ENCODE measurements at places on chromosomes 11 and 22.
A peak's percentile ranks its signal among the peaks of the same experiment; 100 is the strongest.

- no peak for DNase-seq
Observed at GRCh38 chr11:93481279-93481678, 61.9 kb downstream of the SMCO4 start.

- peak; percentile 62 for DNase-seq
Observed at GRCh38 chr22:41256254-41257253, 15.8 kb upstream of the CHADL start.

DNA sequence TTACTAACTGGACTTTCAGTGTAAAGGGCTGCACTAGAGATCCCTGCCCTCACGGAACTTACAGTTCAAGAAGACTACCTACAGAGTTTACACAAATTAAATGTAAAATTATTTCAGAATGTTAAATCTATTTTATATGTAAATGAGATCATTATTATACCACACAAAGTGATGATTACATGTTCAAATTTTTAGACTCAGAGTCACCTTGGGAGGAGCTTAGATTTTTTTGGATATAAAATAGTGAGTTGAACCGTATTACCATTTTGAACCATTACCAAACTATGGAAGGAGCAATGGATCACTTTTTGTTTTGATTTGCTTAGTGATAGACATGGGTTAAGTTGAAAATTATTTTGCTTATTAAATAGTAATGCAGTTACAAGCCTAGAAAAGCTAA lies 1.6 kb downstream of the IPO7 start:
- no peak for DNase-seq

DNA sequence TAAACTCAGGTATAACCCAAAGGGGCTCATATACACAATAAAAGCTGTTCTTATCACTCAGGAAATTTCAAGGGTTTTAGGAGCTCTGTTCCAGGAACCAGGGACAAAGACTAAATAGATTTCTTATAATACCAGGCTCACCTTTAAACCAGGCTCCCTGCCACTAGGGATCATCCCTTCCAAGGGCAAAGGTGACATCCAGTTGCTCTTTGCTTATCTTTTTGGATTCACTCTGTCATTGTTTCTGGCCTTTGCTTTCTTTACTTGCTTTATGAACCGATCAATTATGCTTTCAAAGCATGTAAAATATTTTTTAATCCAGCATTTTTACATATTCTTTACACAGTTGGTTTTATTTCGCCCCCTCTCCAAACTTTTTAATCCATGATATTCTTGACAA lies 321.7 kb upstream of the SYN3 start:
- DNase-seq = no peak

DNA sequence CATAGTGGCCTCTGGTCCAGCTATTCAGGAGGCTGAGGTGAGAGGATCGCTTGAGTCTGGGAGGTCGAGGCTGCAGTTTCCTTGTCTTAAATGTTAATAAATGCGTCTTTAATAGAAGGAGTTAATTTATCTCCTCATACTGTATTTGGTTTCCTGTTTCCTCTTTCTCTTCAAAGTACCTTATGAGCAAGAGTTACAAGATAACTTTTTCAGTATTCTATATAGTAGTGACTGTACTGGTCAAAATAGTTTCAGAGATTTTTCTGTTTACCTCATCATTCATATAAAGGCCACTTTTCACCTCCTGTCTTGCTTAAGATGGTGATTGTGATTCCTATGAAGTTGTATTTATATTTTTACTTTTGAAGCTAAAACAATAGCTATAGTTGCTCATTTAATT lies 50.9 kb downstream of the MCAM start:
- DNase-seq = no peak

DNA sequence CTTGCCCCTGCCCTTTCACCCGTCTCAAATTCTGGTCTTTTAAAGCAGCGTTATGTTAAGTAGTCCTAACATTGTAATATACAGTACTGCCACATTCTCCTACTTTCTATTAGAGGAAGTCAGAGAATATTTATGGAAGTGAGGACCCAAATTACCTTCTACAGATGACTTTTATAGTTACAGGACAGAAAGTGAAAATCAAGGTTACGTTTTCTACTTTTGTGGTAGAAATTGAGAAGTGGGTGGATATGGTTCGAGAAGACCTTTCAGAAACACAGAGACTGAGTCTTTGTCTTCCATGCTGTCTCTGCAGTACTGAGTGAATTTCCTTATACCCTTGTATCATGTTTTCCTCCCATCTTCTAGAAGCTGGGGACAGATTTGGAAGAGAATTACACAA lies 17.1 kb downstream of the SC5D start:
- DNase-seq = no peak

DNA sequence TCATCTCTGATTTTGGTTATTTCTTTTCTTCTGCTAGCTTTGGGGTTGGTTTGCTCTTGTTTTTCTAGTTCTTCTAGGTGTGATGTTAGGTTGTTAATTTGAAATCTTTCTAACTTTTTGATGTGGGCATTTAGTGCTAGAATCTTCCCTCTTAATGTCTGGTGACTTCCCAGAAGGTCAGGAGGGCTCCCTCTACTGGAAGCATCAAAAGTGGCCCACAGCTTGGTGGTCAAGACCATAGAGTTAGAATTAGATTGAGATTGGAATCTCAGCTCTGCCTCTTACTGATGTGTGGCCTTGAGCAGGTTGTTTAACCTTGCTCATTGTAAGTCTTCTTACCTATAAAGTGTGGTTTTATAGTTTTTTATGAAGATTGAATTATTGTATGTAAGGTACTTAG lies 99.3 kb downstream of the FDX1 start:
- DNase-seq = no peak

Measured in kidney (tissue), 22 donors.